ENCODE measurements at places on chromosomes 13 and 19. TPM values are rescaled to one million over a fixed set of nuclear protein-coding genes. Genes with fewer than 3 reads are reported as not detected.
A peak's percentile ranks its signal among the peaks of the same experiment; 100 is the strongest.

DNA sequence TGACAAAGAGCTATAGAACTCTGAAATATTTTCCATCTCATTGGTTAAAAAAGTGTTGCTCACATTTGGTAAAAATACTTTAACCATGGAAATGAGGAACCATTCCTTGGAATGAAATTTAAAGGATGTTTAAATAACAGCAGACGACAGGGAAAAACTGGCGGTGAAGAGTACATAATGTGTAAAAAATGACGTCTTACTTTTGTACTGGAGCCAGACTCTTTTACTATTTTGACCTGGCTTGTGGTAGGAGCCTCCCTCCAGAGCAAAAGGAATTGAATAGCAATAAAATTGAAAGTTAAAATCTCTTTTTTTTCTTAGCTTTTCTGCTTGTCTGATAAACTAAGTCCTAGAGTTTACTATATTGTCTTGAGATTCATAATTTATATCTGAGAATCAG is 426.2 kb upstream of the KLHL1 start:
- no peak for ATAC-seq

GRCh38 chr13:41988244-41988643 is 27.3 kb upstream of the VWA8 start:
- no peak for ATAC-seq

GRCh38 chr19:19540715-19541515 is 2.9 kb downstream of the CILP2 start:
- ATAC-seq, result peak; percentile 46

DNA sequence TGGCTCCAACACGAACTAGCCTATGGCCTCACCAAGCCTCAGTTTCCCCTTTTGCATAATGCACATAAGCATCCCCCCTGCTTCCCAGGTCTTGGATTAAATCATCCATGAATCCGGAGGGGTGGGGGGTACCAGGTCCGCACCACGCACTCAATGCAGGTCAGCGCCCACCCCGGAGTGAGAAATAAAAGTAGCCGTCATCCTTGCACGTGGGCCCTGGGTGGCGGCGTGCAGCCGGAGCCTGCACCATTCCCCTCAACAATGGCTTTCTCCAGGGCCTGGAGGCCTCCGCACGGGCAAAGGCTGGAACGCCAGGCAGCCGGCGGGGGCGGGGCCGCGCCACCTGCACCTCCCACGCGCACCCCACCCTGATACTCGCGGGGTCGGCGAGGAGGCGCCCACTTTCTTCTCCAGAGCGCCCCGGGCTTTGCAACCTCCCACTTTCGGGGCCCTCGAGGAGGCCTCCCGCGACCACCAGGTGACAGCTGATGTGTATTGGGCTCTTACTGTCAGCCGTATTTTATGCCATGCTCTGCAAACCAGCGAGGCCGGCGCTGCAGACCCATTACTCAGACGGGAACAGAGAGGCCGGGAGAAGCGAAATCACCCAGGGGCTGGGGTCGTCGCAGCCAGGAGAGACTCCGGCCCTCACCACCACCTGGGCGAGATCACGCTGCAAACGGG is 767 bp upstream of the GADD45B start:
- ATAC-seq, result peak; percentile 9

GRCh38 chr19:28577233-28577632 is 635.7 kb downstream of the UQCRFS1 start:
- ATAC-seq, result no peak

GRCh38 chr19:42370068-42370520 is 20.0 kb downstream of the CNFN start:
- ATAC-seq, result no peak

DNA sequence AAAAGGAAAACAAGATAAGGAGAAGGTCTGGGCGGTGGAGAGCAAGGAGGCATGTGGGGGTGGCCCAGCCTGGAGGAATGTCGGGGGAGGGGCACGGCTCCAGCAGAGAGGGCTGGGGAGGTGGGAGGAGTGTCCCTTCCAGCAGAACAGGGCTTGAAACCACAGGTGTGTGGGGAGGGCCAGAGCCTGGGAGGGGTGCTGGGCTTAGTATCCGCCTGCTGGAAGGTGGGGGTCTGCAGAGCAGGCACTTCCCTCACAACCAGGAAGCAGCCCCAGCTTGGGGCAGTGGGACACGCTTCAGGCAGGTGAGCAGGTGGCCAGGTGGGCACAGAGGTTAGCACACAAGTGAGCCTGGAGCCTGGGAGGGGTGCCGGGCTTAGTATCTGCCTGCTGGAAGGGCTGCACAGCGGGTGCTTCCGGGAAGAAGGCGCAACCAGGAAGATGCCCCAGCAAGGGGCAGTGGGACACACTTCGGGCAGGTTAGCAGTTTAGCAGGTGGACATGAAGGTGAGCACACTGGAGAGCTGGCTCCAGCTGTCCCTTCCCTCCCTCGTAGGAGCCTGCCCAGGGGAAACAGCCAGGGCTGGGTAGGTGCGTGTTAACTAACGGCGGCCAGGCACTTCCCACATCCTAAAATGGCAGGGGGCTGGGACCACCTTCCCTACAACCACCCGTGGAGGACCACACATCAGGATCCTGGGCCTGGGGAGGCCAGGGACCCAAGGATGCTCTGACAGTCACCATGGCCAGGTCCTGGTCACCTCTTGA is 3.0 kb downstream of the GAS6 start:
- ATAC-seq, result no peak

GRCh38 chr13:33784738-33785137 is 33.2 kb upstream of the RFC3 start:
- no peak for ATAC-seq

- ATAC-seq, result peak; percentile 54
Observed at GRCh38 chr19:1074544-1075283, 7.7 kb downstream of the ARHGAP45 start.

GRCh38 chr13:33676045-33676989 is 141.6 kb upstream of the RFC3 start:
- peak; percentile 80 for ATAC-seq

GRCh38 chr19:4654437-4655361 is 15.4 kb downstream of the TNFAIP8L1 start:
- no peak for ATAC-seq

GRCh38 chr19:48004236-48004635 is 9.8 kb downstream of the ELSPBP1 start:
- no peak for ATAC-seq

GRCh38 chr13:37484056-37484455 is 114.5 kb downstream of the POSTN start:
- no peak for ATAC-seq

- no peak for ATAC-seq
Observed at GRCh38 chr13:41099986-41100385, 32.6 kb downstream of the KBTBD6 start.

GRCh38 chr13:28471421-28471820 is 23.5 kb downstream of the FLT1 start:
- no peak for ATAC-seq

DNA sequence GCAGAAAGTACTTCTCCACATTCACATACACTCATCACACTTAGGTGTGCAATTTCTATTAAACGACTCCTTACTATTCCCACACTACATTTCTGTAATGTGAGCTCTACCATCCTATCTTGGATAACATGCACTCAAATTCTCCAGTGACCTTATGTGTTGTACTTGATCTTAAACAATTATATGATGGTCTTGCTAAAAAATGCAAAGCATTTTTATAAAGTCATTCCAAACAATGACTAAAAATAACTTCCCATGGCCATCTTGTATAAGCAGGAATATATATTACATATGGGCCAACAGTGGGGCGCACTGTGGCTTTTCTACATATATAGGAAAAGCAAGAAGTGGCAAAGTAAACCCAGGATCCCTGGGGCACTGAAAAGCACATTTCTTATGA is 155.5 kb downstream of the FLT1 start:
- no peak for ATAC-seq

GRCh38 chr13:73991384-73991783 is 142.8 kb downstream of the KLF12 start:
- ATAC-seq, result no peak

GRCh38 chr13:40149611-40150274 is 494.3 kb downstream of the COG6 start:
- ATAC-seq, result peak; percentile 53

DNA sequence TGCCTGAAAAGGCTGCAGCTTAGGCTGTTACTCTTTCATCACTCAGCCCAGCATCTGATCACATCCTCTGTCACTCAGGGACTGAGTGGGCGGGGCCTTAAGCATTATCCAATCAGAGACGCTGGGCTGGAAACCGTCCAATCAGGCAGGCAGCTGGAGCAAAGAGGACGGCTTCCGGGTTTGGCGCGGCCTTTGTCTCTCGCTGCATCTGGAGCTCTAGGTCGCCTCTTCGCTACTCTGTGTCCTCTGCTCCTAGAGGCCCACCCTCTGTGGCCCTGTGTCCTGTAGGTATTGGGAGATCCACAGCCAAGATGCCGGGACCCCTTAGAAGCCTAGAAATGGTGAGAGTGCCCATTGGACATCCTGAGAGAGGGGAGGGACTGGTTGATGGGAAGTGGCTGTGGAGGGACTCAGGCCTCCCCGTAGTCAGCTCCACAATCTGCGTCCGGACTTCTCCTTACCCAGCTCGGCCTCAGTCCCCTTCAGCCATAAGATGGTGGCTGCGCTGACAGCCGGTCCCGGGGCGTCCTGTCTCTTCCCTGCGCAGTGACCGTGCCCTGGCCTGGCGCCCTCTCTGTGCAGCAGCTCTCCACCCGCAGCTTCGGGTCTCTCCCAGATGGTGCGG is at the start of gene ZNF486:
Gene ZNF486 (plus strand): TSS at position 195 of the 625 bp plus-strand sequence. CDS start 117 bp downstream, at position 312.
- ATAC-seq, result peak; percentile 92

DNA sequence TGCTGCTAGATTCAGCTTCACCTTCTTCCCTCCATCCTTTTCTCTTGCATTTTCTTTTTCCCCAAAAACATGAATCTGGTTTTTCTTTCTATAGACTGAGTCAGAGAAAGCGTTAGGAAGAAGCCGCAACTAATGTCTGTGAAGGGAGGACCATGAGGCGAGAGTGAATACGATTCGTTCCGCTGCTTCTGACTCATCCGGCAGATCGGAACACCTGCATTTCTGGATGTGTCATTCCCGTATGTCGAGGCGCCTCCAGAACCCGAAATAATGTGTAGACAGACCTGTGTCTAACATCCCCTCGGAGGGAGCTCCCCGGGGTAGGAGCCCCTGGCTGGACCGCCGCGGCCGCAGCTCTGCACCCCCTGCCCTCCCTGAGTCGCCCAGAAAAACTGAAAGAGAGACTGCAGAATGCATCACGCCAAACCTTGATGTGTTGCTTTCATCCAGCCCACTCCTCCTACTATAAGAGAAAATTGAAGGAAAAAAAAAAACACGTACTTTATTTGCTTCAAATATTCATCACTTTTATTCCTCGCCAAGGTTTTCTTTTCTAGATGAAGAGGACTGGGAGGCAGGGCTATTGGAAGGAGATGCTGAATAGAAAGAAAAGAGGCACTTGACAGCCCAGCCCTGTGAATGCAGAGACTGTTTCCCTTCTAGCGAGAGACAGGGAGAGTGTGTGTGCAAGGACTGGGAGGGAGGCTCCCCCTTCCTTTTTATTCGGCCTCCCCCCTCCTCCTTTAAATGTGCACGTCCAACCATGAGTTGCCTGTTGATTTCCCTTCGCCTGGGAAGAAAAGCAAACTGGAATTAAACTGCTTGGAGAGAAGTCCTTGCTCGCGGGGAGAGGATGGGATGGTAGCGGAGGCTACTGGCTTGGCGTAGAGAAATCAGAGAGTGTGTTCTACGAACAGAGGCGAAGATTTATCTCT is 616 bp upstream of the PCDH17 start:
- ATAC-seq, result peak; percentile 27

DNA sequence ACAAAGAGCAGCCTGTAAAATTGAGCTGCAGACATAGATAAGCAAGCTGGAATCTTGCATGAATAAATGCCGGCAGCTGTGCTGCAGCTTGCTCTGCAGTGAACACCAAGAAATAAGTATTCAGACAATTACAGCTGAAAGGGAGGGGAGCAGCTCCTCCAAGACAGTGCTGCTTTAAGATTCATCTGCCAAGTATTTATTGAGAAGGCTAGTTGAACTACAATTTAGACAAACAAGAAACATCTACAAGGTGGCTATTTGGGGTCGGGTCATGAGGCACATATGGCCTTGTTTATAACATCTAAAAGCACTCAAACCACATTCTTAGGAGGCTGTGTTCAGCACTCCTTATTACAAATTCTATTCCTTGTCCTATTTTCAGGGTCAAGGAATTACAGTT is 34.9 kb downstream of the ZNF726 start:
- ATAC-seq, result no peak

- ATAC-seq, result no peak
Observed at GRCh38 chr13:98975822-98976261, 2.0 kb downstream of the DOCK9 start.

FKRP gene
- total RNA-seq, result 7.8 TPM

LRG1 gene
- total RNA-seq, result 24.9 TPM

FFAR1 gene
- total RNA-seq, result not detected

CEBPG gene
- 26.5 TPM for total RNA-seq

ZNF555 gene
- total RNA-seq, result 1.7 TPM

ZNF681 gene
- total RNA-seq, result 1.5 TPM

SERPINE3 gene
- not detected for total RNA-seq

LILRB4 gene
- 0.48 TPM for total RNA-seq

Measured in esophagus mucosa (tissue), 1 donor.